IPS-NIHi11 (cell line): ENCODE measurements at places on chromosomes 13 and 19.

DNA sequence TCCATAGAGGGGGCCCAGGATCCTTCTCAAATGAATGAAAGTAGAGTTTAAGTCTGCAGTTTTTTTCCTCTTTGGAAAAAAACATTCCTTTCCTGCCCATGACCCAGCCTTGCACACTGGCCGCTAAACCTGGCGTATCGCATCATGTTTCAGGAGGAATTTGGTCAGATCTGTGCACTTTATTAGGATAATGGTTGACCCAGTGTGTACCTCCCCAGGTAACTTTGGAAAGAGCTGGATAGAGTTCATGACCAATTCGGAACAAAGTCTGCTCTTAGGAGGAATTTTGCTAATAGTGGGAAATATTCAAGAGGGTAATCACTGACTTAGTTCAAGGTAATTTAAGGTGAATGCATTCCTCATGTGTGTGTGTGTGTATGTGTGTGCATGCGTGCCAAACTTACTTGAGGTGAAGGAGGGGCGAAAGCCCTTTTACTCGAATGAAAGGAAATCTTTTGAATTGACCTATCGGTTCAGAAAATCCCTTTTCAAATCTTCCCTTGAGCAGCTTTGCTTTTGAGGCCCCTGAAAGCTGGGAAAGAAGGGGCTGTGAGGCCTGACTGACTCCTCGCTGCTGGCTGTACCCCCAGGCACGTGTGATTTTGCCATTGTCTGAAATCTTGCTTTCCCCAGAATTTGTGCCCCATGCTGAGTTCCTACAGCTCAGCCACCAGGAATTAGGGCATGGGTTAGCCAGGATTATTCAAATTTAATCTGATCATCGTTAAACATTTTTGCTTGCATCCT, 46.3 kb downstream of the SIPA1L3 start:
- DNase-seq = peak; percentile 34

DNA sequence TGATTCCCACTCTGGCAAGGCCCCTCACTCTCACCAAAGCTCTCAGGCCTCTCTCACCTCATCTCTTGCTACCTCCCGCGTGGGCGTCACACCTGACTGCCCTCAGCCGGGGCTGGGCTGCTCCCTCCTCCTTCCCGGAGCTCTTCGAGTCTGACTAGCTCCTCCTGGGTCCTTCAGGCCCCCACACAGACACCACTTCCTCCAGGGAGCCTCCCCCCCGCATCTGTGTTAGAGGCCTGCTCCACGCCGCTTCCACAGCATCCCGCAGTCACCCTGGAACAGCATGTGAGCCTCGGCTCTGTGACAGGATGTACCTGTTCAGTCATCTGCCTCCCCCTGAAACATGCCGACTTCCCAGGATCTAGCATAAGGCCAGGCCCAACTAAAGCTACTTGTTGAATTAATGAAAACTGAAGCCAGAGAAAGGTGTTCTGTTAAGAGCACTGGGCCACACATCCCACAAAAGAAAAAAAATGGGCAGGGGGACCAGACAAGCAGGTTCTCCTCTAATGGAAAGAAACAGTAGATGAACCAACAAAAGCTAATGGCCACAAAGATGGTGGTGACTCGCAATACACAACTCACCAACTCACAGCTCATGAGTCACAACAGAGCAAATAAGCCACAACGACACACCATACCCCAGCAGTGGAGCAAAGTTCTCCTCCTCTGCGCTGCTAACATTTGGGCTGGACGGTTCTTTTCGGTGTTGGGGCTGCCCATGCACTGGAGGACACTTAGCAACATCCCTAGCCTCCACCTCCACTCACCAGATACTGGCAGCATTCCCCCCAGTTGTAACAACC, 3.0 kb downstream of the PPP6R1 start:
- no peak for DNase-seq

GRCh38 chr13:80037505-80037888, 303.4 kb downstream of the SPRY2 start:
- DNase-seq = no peak

DNA sequence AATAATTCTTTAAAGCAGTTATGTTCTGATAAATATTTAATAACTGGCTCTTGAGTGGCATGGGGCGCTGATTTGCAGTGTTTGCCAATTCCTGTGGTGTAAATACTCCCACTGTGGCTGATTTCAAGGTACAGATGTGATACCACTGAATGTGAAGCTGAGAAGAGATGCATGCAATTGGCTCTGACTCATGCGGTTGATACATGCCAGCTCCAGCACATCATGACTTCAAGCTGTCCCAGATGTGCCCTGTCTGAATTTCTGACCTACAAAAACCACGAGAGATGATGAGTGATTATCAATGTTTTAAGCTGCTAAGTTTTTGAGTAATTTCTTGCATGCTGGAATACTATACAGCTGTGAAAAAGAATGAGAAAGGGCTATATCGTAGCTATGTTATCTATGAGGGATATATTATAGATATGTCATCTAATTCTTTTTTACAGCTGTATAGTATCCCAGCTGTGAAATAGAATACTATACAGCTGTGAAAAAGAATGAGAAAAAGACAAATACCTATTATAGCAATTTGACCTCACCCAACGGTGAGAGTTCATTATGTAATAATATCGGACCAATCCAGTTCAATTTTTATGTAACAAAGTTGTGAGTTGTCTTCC, 7.6 kb upstream of the ACSBG2 start:
- no peak for DNase-seq

- DNase-seq = peak; percentile 90
Measured at GRCh38 chr19:7533925-7534480, 1.5 kb upstream of the PNPLA6 start.

GRCh38 chr19:51140441-51140840, 1.7 kb upstream of the SIGLEC7 start:
- peak; percentile 65 for DNase-seq

DNA sequence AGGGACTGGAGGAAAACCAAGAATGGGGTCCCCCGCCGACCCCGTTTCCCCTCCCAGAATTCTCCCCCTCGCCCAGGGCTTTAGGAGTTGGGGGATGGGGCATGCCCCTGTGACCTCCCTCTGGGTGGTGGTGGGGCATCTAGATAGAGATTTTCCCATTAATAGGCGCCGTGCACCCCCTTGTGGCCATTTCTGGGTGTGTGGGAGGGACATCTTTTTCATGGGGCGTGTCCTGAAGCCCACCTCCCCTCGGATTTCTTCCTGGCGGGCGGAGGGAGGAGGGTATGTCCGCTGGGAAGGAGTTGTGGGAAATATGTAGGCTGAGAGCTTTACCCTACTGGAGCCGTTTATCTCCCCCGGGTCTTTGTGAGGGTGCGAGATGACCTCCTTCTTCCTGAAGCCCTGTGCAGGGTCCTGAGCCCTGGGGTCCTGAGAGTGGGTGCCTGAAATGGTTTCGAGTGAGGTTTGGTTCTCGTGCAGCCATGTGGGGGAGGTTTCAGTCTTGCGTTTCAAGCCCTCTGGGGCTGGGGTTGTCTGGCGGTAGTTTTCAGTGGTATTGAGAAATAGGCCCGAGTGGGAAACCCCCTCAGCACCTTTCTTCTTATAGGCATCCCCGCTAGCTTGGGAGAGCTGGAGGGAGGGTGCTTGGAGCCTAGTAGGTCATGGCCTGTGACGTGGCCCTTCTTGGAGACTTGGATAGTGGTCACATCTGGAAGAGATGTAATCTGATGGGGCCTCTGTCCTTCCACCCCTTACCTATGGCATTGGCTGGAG, 1.0 kb downstream of the PRMT1 start:
- peak; percentile 52 for DNase-seq

DNA sequence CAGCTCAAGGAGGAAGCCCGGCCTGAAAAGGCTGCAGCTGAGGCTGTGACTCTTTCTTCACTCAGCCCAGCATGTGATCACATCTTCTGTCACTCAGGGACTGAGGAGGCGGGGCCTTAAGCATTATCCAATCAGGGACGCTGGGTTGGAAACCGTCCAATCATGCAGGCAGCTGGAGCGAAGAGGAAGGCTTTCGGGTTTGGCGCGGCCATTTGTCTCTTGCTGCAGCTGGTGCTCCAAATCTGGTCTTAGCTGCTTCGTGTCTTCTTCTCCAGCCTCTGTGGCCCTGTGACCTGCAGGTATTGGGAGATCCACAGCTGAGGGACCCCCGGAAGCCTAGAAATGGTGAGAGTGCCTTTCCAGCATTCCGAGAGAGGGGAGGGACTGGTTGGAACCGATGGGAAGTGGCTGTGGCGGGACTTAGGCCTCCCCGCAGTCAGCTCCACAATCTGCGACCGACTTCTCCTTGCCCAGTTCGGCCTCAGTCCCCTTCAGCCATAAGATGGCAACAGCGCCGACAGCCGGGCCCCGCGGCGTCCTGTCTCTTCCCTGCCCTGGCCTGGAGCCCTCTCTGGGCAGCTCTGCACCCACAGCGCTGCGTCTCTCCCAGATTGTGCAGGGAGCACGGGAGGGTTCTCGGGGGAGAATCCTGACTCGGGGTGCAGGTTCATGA, at the start of gene ZNF90:
TSS of gene ZNF90 (plus strand) at position 210 of the 673 bp plus-strand sequence. CDS start at position 343, 133 bp downstream.
- peak; percentile 88 for DNase-seq
